ENCODE measurements at places on chromosomes 6 and 20.

DNA sequence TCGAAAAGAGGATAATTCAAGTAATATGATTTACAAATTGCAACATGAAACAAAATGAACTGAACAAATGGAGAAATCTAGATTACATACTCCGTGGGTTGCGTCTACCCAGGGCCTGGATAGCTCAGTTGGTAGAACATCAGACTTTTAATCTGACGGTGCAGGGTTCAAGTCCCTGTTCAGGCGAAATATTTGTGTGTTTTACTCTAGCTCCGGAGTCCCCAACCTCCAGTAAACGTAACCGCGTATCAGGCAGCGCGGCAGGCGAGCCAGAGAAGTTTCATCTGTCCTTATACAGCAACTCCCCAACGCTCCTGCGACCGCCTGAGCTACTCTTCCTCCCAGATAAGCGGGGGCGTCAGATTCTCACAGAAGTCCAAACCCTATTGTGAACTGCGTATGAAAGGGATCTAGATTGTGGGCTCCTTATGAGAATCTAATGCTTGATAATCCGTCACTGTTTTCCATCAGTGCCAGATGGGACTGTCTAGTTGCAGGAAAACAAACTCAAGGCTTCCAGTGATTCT lies 176.1 kb downstream of the TRIM27 start:
- no peak for DNase-seq

GRCh38 chr6:99349171-99350141 lies at the start of gene FAXC:
FAXC (minus strand) TSS chr6:99349674; CDS start chr6:99349372, 302 bp downstream.
- no peak for DNase-seq

- peak; percentile 73 for DNase-seq
These were observed 111.5 kb downstream of the HFE start for GRCh38 chr6:26198722-26199056.

DNA sequence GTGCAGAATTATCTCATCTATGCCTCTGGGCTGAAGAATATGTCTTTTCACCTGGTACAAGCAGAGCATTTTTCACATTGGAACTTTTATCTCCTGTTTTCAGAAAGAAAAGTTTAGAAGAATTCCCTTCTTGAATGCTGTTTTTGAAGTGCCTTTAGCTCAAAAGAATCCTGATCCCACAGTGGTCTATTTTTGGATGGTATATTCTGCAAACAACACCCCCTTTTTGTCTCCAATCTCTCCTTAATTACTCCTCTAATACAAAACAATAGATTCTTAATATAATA lies 57.7 kb upstream of the HFE start:
- no peak for DNase-seq

DNA sequence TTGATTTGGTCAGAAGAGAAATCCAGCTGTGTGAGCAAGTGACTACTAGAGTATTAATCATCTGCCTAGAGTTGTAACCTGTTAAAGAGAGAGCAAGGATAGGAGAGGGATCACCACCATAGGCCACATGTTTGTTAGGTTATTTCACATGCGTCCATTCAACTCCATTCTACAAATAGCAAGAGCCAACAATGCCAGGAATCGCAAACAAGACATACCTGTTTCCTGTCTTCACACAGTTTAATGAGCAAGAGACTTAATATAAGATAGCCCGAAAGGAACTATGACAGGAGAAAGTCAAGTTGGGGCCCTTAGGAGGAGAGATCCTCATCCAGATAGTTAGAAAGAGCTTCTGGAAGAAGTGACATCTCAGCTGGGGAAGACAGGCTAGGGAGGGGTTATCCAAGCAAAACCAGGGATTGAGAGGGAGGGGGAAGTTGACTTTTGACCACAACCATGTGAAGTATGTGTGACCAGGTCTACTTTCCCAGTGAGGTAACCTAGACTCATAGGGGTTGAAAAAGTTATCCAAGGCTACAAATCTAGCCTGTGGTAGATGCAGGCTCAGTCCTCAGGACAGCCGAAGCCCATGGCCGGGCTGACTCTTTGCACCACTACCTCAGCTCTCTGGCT lies 147.4 kb downstream of the ALDH8A1 start:
- DNase-seq: no peak

DNA sequence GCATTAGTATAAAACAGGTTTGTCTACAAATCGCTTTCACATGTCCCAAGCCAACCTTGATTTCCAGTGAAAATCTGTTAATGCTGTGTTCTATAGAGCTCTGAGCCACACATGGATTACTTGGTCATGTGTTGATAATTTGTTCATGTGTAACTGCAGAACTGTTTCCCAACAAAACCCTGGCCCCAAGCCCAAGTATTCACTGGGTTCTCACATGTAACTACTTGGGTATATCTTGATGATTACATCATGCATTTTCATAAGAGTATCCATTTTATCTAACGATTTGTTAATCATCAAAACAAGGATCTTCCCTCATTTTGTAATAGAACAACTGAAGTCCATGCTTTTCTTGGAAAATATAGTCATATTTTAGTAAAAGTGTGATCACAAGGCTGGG lies 657.6 kb downstream of the PRKN start:
- no peak for DNase-seq

DNA sequence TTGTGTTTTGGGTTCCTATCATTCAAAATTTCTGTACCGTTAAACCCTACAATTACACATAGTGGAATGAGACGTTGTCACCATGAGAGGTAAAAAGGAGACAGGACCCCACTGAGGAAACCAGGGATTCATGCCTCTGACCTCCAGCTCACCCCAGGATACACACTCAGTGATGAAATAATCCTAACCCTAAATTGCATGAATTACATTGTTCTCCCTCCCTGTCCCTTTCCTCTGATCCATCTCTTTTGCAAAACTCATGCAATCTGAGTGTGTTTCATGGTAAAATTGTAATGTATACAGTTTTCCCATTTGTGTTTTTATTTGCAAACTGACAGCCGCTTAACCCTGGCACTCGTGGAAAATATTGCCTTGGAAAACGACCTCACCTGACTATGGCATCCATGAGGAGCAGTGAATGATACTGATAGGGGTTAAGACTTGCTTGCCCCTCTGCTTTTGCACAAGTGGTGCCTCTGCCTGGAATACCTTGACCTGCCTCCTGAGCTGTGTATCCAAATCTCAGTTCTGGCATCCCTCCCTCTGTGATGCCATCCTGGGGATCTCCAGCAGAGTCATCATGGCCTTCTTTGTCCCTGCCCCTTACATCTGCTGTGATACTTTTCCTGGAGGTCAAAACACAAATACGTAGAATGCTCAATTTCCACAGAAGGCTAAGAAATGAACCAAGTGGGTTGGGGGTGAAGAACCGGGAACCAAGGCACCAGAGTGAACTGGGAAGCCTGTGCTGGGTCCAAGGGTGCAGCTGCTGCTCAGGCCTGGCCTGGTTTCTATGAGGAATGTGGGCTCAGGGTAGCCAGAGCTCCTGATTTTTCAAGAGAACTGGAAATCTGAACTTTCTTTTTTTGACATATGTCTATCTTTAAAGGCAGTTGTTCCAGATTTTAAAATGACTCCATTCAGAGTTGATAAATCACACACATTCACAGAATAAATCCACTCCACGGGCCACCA lies 211.6 kb upstream of the ZNF217 start:
- no peak for DNase-seq

- no peak for DNase-seq
These were observed 38.4 kb downstream of the WDR27 start for GRCh38 chr6:169663468-169663867.

- no peak for DNase-seq
These were observed 5.2 kb upstream of the TBCC start for GRCh38 chr6:42751055-42751454.

- DNase-seq: no peak
These were observed 192.9 kb downstream of the PLCB4 start for GRCh38 chr20:9261781-9262180.

DNA sequence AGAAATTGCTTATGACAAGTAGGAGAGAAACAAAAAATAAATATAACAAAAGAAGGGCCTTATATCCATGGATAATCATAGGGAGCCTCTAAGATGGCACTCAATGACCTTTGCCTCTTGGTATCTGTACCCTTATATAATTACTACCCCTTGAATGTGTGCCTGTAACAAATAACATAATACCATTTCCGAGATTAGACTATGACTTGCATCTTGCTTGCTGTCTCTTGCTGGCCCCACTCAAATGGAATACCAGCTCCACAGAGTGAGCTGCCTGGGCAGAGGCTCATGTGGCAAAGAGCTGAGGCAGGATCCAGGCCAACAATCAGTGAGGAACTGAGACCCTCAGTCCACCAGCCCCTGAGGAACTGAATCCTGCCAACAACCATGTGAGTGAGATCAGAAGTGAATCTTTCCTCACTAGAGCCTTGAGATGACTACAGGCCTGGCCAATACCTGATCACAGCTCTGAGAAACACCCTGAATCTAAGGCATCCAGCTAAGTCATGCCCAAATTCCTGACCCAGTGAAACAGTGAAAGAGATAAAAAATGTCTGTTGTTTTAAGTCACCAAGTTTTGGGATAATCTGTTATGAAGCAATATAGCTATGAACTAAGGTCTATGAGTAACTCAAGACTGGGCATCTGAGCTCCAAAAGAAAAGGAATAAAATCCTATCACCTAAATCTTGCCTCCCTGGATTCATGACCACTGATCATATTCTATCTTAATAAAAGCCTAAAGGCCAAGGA lies 5.5 kb downstream of the KATNA1 start:
- no peak for DNase-seq

DNA sequence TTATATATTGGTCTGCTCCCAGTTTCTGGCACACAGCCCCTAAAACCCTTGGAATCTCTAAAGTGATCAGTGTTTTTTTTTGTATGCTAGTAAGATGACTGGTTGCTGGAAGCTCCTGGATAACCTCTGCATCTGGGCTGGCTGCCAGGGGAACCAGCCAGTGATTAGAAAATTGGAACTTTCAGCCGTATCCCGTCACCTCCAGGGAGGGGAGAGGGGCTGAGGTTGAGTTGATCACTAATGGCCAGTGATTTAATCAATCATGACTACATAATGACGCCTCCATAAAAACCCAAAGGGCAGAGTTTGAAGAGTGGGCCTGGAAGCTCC lies 48.0 kb upstream of the NOP56 start:
- no peak for DNase-seq

- no peak for DNase-seq
These were observed 33.2 kb upstream of the TAF8 start for GRCh38 chr6:42017021-42017643.

GRCh38 chr6:24927277-24927955 lies 8.3 kb downstream of the RIPOR2 start:
- no peak for DNase-seq

DNA sequence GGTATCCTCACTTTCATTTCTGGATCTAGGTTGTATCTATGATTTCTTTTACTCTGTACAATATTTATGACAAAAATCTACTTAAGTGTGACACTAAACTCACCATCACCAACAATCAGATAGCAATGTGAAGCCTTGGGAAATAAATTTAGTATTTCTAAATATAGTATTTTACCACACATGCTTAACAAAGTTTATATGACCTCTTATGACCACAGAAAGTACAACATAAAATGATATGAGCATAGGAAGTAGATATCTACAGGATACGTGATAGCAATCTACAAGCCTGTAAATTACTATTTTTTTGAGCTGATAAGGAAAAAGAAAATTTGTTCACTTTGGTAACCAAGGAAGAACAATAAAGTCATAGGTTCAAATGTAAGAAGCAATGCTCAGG lies 910.4 kb upstream of the CITED2 start:
- no peak for DNase-seq

DNA sequence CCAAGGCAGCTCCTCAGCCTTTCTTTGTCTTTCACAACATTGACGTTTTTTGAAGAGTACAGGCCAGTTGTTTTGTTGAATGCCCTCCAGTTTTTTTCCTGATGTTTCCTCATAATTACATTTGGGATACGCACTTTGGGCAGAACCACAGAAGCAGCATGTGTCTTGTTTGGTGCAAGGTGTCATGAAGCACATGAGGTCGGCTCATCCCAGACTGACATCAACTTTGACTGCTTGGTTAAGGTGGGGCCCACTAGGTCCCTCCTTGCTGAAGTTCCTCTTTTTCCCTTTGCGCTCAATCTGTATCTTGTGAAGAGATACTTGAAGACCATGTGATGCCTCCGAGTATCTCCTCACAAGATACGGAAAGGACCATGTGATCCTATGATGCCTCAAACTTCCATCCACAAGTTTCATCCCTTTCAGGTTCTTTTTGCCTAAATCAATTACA lies 10.5 kb downstream of the SNAI1 start:
- DNase-seq: peak; percentile 31

GRCh38 chr6:138957484-138957883 lies 30.6 kb downstream of the REPS1 start:
- DNase-seq: no peak

Data from CD4-positive, alpha-beta T cell treated with Interferon gamma for 1 hour (primary cell).